Smooth muscle cell of trachea (primary cell): ENCODE measurements at places on chromosomes 5 and 9. TPM values are rescaled to one million over a fixed set of nuclear protein-coding genes. Genes with fewer than 3 reads are reported as not detected.

The ANKRD31 gene
- under 0.01 and 0.29 TPM in 2 replicates for total RNA-seq

The ANGPTL2 gene
- total RNA-seq: 49.6 and 184 TPM in 2 replicates

The PDZD2 gene
- 0.50 and 1.7 TPM in 2 replicates for total RNA-seq

The CARTPT gene
- not detected in 2 replicates for total RNA-seq

The GARIN3 gene
- total RNA-seq: not detected in 2 replicates

The MEIKIN gene
- total RNA-seq: not detected in 2 replicates

The GRIA1 gene
- total RNA-seq: under 0.01 and 0.50 TPM in 2 replicates

The RNF180 gene
- total RNA-seq: 0.83 and 2.0 TPM in 2 replicates

The BAAT gene
- total RNA-seq: not detected in 2 replicates

The DMRT3 gene
- not detected in 2 replicates for total RNA-seq

The TLR4 gene
- total RNA-seq: 1.9 and 6.0 TPM in 2 replicates

The CTXN3 gene
- total RNA-seq: not detected in 2 replicates

The ACER2 gene
- total RNA-seq: 1.6 and 3.6 TPM in 2 replicates

The ABO gene
- not detected in 2 replicates for total RNA-seq

The KCNT1 gene
- total RNA-seq: not detected in 2 replicates

The NSUN2 gene
- total RNA-seq: 40.9 and 49.5 TPM in 2 replicates

The ARL10 gene
- 12.1 and 16.3 TPM in 2 replicates for total RNA-seq

The EIF4E1B gene
- not detected in 2 replicates for total RNA-seq

The HRCT1 gene
- total RNA-seq: 0.15 and 0.83 TPM in 2 replicates

The TOPORS gene
- 24.5 and 35.5 TPM in 2 replicates for total RNA-seq

The SH3TC2 gene
- total RNA-seq: 1.5 and 3.3 TPM in 2 replicates

The PCDHB16 gene
- 0.15 and 0.50 TPM in 2 replicates for total RNA-seq

The PCDHGA9 gene
- 7.4 and 8.0 TPM in 2 replicates for total RNA-seq

The SPATA31D4 gene
- total RNA-seq: not detected in 2 replicates

The ADCY2 gene
- total RNA-seq: 0.15 and 0.66 TPM in 2 replicates

The AHRR gene
- 55.7 and 86.8 TPM in 2 replicates for total RNA-seq

The CLK4 gene
- total RNA-seq: 21.3 and 25.6 TPM in 2 replicates

The ANKRD55 gene
- total RNA-seq: under 0.01 TPM in 1 of 2 replicates, not detected in the other

The NRARP gene
- total RNA-seq: 0.29 and 0.33 TPM in 2 replicates

The DIRAS2 gene
- total RNA-seq: under 0.01 and 0.66 TPM in 2 replicates

The STC2 gene
- 113 and 464 TPM in 2 replicates for total RNA-seq

The PAX5 gene
- not detected in 2 replicates for total RNA-seq

The CDH6 gene
- total RNA-seq: 61.4 and 77.2 TPM in 2 replicates

The C9orf50 gene
- 0.17 and 0.44 TPM in 2 replicates for total RNA-seq

The SLC9A3 gene
- total RNA-seq: 0.87 and 1.3 TPM in 2 replicates
